RPMI7951 (cell line): ENCODE measurements at places on chromosomes 5 and 9. TPM values are rescaled to one million over a fixed set of nuclear protein-coding genes. Genes with fewer than 3 reads are reported as not detected.
A peak's percentile ranks its signal among the peaks of the same experiment; 100 is the strongest.

DNA sequence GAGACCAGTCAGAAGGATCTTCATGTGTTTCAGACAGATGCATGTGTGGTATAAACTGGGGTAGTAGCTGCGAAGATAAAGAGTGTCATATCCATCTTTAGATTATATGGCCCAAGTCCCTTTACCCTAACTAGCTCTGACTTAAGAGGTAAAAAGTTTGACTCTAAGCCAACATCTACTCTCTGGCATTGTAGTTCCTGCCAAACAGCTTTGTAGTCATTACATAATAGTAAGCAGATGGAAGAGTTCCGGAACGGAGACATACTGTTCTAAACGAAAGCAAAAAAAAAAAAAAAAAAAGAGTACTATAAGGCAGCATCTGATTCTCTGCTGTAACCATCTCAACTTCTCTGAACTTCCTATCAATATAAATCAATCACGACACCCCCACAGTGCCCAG, 48.8 kb downstream of the CEMIP2 start:
- DNase-seq: peak; percentile 67

- peak; percentile 85 for DNase-seq
These were observed 10.8 kb downstream of the FIBCD1 start for GRCh38 chr9:130927995-130928900.

- DNase-seq: no peak
These were observed 181.7 kb upstream of the TLX3 start for GRCh38 chr5:171127314-171127713.

GRCh38 chr5:142253938-142254337, 70.9 kb downstream of the SPRY4 start:
- peak; percentile 5 for DNase-seq

DNA sequence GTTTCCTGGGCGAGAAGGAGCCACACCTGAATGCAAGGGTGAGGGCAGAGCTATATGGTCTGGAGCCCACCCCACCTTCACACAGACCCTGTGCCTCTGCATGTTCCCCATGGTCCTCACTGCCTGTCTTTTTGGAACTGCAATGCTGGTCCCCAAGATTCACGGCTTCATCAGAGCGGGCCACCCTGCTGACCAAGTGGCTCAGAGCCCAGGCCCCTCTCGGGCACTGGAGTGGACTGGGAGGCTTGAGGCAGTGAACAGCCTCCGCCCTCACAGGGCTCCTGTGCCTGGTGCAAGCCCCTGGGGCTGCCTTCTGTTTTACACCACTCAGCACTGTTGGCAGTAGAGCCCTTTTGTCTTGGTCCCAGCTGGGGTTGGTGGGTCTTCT, 143.2 kb downstream of the CACNA1B start:
- DNase-seq: no peak

RANBP3L gene
- total RNA-seq: 2.6 and 3.3 TPM in 2 replicates

DNA sequence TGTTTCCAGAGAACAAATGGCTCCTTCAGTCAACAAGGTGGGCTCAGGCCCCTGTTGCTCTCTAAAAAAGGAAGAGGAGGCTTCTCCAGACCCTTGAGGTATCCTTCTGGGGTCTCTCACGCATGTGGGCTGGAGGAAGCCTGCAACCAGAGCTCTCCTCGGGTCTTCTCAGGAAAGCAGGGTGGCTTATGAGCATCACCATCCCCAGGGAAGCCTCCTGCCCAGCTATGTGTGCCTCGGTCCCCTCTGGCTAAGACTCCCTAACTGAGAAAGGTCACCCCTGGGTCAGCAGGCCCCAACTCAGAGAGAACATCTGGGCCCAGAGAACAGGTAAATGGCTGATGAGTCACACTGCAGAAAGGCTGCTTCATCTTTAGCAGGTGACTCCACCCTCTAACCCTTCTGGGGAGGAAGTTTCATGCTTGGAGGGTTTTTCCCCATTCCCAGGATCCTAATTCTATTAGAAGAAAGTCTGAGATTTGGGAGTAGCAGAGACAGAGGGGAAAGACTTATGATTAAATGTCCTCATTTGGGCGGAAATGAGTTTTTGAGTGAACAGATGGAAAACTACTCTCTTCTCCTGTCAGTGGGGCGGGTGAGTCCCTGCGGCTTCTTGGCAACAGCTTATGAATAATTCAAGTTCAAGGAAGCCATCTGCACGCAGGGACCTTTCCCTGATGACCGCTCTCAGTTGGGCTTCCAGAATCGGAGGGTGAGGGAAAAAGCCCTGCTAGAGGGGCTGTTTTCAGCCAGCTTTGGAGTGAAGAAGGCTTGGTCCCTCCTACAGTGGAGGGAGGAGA, 41.9 kb downstream of the TGFBI start:
- no peak for DNase-seq

- peak; percentile 95 for DNase-seq
These were observed 196.5 kb downstream of the TLE1 start for GRCh38 chr9:81492710-81493447.

GRCh38 chr9:109956717-109957440, 176.9 kb downstream of the PALM2AKAP2 start:
- DNase-seq: no peak

DNA sequence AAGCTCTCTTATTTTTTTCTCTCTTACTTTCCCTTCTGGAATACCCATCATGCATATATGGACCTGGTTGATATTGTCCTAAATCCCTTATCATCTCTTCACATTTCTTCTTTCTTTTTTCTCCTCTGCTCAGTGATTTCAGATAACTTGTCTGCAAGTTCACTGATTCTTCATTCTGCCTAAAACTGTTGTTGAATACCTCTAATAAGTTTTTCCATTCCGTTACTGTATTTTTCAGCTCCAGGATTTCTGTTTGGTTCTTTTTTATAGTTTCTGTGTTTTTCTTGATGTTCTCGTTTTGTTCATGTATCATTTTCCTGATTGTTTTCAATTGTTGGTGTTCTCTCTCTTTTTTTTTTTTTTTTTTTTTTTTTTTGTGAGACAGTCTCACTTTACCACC, 203.7 kb downstream of the COMMD10 start:
- DNase-seq: no peak

DPP7 gene
- total RNA-seq: 30.8 and 37.5 TPM in 2 replicates

GRCh38 chr5:153767221-153768188, 271.2 kb downstream of the FAM114A2 start:
- DNase-seq: no peak

DNA sequence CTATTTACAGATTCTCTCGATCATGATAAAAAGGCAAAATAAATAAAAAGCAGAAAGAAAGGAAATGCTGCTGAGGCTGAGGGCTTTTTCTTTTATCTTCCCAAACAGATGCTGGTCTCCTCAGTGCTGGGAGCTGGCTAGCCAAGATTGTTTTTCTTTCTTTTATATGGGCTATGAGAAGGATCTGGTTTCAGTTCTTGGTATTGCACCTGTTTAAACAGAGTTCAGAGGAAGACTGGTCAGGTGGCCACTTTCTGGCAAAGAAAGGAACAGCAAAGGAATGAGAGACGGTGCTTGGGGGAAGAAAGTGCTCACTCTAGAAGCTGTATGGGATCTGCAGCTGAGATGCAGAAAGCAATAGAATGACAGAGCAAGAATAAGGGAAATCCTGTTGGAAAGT, 88.9 kb downstream of the SLF1 start:
- no peak for DNase-seq

MTMR12 gene
- total RNA-seq: 8.7 and 9.1 TPM in 2 replicates

DNA sequence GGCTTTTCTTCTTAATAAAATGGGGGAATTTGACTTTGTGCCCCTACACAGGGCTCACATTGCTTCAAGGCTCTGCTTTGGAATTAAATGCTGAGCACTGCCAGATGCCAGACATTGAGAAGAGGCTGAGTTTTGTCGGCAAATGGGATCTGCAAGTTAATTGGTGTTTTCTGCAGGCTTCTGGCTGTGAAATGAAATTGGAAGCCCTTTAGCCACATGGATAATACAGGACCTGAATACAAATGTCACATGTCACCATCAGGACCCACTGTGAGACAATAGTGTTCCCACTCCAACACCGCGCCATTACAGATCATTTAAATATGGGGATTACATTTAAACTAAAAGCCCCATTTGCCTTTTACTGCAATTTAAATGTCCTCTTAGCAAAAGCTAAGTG, 164.4 kb downstream of the ZSWIM6 start:
- DNase-seq: no peak

DNA sequence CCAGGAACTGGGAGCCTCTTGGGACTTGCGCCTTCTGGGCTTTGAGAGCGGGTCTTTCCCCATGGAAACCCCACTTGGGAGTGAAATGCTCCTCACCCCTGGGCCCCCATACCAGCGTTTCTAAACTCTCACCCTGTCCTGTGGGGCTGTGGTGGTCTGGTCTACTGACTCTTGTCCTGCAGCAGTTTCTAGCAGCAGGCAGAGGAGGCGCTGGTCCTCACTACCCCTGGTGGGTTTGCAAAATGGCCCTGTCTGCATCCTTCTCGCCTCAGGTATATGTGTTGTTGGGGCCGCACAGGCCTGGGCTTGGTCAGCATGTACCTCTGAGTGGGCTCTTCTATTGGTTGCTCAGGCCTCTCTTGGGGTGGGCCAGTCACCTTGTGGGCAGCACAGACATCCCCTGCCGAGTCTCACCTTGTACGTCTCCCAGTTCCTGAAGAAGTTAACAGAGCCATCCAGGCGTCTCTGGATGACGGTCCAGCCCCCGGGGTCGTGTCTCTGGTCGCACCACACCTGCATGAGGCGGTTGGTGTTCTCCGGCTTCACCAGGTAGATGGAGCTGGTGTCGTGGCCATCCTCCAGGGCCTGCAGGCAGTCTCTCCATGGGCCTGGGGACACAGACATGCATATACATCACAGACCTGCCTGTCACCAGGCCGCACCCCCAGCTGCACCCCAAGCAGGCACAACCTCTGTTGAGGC, 29.0 kb downstream of the ANGPTL2 start:
- DNase-seq: no peak

GRCh38 chr5:168528521-168529373, at the start of gene FBLL1:
FBLL1 (plus strand) TSS chr5:168529305; CDS start chr5:168529505, 200 bp downstream.
- DNase-seq: peak; percentile 15

IL4 gene
- total RNA-seq: not detected in 2 replicates

PCDHGA8 gene
- total RNA-seq: 1.6 and 1.9 TPM in 2 replicates

FOXI1 gene
- not detected in 2 replicates for total RNA-seq

DNA sequence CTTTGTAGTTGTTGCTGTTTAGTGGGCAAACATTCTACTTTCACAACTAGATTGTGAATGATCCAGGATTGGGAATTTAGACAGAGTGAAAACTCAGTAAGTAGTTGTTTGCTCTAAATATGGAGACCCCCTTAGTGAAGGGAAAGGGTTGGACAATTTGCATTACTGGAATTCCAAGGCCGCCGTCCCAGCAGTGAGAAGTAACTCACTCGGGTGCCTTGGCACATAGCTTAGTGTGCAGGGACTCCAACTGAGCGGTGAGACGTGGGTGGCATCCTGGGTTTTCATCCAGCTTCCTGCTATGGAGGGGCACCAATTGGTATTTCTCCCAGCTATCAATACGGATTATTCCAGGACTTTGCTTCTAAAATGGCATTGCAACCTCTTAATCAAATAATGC, 69.7 kb upstream of the FCN1 start:
- no peak for DNase-seq

TMC1 gene
- 0.29 TPM in 1 of 2 replicates, not detected in the other for total RNA-seq

- no peak for DNase-seq
These were observed 1.1 kb upstream of the CNTFR start for GRCh38 chr9:34590381-34591247.
